IMR-90 (cell line): ENCODE measurements at places on chromosomes 5 and 9. TPM values are rescaled to one million over a fixed set of nuclear protein-coding genes. Genes with fewer than 3 reads are reported as not detected.

Gene NEUROG1
- not detected in 2 replicates for total RNA-seq

Gene PSMD5
- total RNA-seq, result 25.6 and 38.9 TPM in 2 replicates

Gene CRB2
- not detected in 2 replicates for total RNA-seq

Gene GRM6
- total RNA-seq, result not detected in 2 replicates

Gene ARL14EPL
- not detected in 2 replicates for total RNA-seq

Gene GRAMD2B
- 15.8 and 20.3 TPM in 2 replicates for total RNA-seq

Gene SIT1
- not detected in 2 replicates for total RNA-seq

Gene IFNK
- total RNA-seq, result not detected in 2 replicates
